ENCODE measurements at places on chromosomes 1 and 21.

DNA sequence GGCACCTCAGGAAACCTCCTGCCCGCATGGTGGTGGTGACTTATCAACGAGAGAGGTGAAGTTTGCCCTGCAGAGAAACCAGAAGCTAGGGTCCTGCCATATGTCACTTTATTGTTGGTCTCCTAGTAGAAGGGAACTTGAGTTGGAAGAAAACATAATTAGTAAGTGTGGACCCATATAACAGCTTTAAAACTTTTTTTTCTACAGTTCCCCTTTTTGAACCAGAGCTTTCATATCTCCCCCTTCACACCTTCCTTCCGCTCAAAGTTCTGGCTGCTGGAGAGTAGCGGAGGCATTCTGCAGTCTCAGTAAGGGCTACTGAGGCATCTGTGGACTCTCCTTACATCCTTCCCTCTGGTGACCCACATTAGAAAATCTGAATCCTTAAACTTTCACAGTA, 48.9 kb downstream of the PHC2 start:
- DNase-seq, result no peak

DNA sequence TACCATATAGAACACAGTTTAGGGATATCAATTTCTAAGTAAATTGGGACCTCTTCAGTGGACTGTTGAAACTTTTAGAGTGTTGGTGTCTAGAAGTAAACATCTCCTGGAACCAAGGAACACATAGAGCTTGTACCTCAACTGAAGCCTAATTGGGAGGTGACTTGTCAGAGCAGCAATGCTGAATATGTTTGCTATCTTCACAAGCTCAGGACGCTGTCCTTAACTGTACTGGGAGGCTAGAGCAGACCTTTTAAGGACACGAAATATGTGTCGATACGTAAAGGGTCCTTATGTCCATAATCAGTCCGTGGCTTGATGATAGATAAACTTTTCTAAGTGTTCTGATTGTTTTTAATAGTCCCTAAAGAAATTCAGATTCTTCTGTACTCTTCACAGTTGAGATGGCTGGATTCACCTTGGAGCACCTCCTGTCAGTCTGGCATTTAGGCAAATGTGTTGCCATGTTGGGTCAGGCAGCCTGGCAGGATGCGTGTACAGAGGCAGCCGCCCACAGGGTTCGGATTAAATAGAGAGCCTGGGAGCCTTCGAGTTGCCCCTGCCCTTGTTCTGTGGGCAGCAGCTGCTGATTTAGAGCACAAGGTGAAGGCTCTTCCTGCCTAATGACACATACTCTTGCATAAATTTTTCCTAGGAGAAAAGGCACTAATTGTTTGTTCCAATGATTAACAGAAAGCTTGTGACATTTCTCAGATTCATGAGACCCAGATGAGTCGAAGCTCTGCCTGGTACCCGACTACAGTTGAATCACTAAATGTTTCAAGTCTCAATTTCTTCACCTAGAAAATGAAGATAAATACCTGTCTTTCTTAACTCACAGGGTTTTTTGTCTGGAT, 3.6 kb downstream of the ACTN2 start:
- DNase-seq, result no peak

- peak; percentile 23 for DNase-seq
These were observed 416.4 kb downstream of the PTBP2 start for GRCh38 chr1:97137862-97138514.

DNA sequence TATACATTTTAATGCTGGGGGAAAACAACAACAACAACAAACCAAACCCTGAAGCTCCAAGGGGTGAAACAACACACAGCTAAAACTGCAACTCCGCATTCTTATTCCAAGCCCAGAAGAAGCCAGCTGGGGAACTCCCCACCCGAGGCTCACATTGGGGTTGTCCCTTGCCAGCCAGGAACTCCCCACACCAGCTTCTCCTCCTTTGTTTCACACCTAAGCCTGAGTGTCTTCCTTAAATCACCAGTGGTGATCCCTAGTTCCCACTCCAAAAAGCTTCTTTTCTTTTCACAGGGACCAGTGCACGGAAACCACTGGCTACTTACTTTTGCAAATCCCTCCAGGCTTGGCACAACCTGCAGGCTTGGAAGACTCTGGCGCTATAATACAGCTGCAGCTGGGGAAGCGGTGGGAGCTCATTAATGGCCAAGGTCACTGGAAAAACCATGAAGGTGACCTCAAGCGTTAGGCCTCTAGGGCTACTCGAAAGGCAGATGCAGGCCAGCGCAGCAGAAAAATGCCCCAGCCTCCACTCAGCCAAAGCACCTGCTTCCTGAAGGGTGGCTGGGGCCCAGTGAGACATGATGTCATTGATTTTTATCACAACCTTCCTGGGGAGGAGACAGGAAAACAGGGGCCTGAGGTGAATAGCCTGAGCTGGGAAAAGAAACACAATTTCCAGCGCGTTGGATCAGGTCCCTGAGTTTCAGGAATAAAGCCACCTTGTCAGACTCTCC, 40.1 kb downstream of the TLR5 start:
- peak; percentile 59 for DNase-seq

GRCh38 chr1:67001682-67002425, 52.1 kb downstream of the SLC35D1 start:
- DNase-seq, result no peak
